Cardiac fibroblast (primary cell): ENCODE measurements at places on chromosomes 3 and 15.

DNA sequence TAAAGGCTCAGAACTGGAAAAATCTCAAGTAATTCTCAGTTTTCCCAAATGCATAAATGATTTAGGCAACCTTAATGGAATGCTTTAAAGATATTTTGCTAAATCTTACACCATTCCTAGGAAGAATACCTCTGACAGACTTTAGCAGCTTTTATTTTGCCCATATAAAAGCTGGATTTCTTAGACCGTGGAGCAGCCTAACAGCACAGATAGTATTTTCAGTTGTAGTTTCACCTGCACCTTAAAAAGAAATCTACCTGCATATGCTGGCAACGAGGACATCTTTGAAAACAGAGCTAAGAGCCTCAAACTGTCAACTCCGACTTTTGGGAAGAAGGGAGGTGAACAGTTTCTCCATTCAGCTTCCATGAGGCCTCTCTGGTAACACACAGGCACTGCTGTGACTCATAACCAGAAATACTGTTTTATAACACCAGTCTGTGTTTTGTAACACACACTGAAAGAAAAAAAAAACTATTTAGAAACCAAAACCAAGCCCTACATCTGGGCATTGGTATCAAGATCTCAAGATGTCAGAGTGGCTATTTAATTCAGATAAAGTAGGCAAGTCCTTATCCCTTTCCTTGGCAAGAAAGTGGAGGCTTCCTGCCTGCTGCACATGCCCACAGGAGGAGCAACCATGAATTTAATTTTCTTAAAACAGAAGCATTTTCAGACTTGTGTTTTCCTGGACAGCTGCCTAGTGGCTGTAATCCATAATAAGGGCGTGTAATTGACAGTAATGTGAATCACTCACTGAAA, 181.5 kb upstream of the ICE2 start:
- DNase-seq = peak; percentile 85

DNA sequence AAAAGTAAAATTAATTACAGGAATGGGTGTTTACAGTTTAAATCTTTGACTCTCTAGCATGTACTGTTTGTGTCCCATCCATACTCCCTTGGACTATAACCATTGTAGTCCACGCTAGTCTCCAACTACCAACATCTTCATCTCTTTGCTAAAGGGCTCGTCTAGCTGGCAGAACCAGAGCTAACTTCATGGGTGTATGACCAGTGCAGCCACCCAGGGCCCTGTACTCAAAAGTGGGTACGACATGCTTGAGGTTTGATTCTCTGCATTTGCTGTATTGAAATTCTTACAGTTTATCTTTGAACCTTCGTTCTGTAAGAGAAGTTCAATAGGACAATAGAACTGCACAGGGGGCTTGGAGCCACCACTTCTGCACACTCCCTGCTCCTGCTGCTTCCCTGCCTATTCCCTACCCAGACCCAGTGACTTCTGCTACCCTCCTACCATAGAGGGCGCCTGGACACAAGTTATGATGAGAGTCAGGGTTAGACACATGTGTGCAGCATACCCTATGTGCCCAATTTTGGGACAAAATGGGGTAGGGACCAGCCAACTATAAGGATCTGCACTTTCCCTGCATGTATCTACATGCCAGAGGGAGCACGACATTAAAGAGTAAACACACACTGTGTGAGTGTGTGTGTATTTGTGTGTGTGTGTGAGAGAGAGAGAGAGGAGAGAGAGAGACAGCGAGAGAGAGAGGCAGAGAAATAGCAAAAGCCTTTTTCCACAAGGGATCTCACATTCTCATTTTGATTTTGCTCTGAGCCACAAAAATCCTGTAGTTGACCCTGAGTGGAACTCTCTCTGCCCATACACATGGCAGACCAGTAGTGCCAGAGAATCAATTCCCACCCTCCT, 59.0 kb upstream of the NECTIN3 start:
- peak; percentile 5 for DNase-seq

- DNase-seq = no peak
Measured at GRCh38 chr15:90375071-90375470, 13.0 kb upstream of the IQGAP1 start.

GRCh38 chr3:65996589-65996988, 42.1 kb downstream of the MAGI1 start:
- DNase-seq = peak; percentile 70

DNA sequence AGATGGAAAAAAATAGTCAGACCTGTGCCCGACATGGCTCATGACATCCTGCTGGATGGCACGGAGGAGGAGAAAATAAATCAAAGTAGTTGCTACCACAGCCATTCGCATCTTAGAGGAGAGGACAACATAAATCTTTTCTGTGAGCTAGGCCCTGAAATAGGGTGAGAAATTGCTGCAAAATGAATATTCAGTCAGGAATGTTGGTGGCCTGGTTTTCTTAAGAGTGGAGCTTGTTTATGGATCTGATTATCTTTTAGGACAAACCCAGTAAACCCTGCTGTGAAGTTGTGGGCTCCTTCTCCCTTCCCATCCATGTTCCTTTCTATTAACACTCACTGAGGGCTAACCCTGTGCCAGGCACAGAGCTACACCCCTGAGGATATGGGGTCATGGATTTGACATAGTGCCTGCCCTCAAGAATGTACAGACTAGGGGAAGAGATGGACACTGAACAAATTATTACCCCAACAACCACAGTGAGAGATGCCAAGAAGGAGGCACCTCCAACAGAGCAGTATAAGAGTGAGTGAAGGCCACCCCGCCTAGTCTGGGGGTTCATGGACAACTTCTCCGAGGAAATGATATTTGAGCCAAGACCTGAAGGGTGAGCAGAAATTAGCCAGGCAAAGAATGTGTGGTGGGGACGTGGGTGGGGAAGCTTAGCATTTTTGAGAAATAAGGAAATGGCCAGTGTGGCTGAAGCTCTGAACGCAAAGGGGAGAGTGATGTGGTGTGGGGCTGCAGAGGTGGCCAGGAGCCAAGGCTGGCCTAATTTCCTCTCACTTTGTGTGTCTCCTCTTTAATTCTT, 68.9 kb upstream of the ARL8B start:
- peak; percentile 49 for DNase-seq

GRCh38 chr15:81176291-81176893, 20.3 kb upstream of the IL16 start:
- DNase-seq = no peak

GRCh38 chr3:180116203-180116602, 79.5 kb upstream of the PEX5L start:
- DNase-seq = no peak

DNA sequence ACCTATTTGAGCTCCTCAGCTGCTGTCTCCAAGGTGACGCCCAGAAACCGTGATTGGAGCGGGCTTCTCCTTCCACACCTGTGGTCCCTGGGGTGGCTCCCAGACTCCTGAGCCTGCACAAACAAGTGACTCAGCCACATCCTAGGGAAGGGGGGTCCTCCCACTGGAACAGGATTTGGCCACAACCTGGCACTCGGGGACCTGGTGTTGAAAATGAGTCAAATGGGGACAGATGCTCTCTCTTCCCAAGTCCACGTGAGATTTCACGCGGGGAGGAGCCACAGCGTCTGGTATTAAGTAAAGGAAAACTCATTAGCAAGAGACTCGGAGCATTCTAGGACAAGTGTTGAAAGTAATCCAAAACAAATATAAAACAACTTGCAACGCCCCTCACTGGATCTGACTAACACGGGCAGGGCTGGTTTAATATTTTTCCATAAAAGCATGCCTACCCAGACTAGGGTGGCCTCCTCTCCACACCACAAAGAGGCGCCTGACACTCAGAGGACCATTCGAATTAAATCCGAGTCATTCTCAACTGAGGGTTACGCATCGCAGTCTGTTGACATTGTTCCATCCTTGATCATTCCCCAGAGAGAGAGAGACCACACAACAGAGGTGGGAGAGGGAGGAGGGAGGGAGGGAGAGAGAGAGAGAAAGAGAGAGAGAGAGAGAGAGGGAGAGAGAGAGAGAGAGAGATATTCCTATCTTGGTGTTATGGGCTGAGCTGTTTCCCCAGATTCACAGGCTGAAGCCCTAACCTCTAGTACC, 74.4 kb downstream of the MGLL start:
- peak; percentile 98 for DNase-seq

- no peak for DNase-seq
Measured at GRCh38 chr15:98722645-98723044, 74.3 kb downstream of the IGF1R start.

DNA sequence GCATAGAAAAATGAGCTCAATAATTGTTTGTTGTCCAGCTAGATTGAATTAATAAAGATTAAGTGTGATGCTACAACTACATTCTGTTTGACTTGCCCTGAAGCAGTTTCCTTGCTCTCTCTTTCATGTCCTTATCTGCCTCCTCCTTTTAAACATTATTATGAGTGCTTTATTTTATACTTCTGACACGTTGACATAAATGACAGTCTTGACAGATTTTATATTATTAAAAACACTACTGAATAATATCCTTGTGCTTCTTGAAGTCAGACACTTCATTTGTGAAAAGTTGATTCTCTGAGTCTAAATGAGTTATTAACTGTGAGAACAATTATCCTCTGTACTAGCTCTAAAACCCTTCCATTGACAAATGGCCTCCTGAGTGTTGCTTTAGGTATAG, 58.2 kb downstream of the PLCL2 start:
- DNase-seq = no peak

DNA sequence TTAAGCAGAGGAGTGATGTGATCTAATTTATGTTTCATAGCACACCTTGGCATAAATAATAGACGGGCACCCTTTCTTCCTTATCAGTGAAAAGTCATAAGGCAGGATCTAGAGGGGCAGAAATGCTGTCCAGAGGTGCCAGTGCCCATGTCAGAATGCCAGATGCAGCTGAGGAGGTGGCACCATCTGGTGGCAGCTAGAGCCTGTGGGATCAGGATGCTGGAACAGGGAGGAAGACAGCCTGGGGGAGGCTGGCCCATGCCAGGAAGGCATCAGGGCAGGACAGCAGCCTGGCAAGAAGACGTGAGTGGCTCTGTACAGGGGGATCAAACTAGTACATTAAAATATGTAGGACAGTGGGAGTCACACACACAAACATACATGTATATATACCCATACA, 16.5 kb downstream of the MYH15 start:
- peak; percentile 8 for DNase-seq

- no peak for DNase-seq
Measured at GRCh38 chr3:181329024-181329423, 339.5 kb upstream of the DNAJC19 start.

- peak; percentile 72 for DNase-seq
Measured at GRCh38 chr15:83871808-83872559, 218.1 kb downstream of the ADAMTSL3 start.

DNA sequence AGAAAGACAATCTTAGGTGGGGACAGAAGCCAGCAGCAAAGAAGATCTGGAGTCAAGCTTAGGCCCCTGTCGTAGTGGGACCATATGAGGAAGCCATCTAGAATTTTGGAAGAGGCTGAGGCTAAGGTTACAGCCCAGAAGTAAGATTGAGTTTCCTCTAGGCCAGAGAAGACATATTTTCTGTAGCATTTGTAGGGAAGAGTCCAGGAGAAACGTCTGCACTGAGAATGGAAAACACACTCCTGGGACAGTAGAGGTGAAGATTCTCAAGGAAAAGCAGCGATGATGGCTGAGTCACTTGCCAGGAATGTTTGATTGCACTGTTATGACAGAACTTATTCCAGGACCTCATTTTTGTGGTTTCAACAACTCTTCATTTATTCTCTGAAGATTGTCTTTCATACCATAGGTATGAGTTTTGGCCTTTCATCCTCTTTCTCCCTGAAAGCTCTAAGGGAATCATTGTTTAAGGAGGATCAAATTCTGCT, 107.2 kb downstream of the GTPBP8 start:
- peak; percentile 47 for DNase-seq

DNA sequence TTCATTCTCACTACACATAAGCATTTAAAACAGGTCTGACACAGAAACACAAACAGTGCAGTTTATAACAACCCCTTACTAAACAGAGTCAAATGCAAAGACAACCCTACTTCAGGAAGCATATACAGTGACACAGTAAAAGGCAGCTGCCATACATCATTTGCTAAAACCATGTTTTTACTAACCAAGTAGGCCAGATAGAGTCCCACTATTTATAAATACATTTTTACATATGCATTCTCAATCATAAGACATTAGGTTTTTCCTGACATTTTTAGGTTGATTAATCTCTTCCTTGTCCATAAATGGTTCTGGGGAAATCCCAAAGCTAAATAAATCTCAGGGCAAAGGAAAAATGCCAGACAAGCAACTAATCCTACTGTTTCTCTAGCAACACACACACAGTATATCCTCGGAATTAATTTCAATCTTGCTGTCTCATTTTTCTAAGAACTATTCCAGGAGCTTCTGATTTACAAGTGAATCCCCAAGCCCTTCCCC, 39.0 kb downstream of the CHAC1 start:
- peak; percentile 16 for DNase-seq

DNA sequence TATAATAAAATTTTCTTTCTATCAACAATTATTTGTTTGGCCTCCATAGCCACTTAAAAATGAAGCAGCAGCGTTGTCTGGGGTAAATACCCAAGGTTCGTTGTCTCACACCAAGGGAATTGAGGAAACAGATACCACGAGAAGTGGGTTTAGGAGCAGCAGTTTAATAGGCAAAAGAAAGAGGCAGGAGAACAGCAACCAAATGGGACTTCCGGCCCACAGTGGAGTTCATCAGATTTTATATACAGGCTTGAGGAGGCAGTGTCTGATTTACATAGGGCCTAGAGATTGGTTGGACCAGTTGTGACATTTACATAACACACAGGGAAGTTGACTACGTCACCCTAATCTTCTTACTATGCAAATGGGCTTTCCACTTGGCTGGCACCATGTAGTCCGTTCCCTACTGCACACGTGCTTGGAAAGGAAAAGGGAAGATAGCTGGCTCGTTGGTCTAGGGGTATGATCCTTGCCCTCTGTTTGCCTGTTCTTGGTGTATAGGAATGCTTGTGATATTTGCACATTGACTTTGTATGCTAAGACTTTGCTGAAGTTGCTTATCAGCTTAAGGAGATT, 61.5 kb upstream of the SETMAR start:
- DNase-seq = no peak

- no peak for DNase-seq
Measured at GRCh38 chr3:105417525-105418289, 51.0 kb downstream of the ALCAM start.

DNA sequence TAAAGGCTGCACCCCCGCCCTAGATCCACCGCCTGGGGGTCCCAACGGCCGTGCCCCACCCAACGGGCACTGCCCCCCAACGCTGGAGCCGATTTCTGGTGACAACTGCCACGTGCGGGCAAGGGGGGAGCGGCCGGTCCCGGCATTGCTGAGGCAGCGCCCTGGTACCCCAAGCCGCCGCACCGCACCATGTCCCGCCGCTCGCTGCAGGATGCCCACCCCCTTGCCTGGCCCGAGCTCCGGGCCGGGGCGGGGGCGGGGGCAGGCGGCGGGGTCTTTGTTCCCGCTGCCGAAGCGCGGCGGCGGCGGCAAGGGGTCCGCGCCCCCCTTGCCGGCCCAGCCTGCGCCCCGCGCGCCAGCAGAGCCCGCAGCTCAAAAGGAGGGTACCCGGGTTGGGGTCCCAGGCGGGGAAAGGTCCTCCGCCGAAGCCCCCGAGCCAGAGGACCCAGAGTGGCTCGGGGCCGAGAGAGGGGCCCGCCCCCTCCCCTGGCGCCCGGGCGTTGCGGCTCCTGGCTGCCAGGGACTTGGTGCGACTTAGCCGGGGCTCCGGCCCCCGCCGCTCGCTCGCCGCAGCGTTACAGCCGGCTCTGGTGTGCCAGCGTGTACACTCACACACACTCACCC, 678 bp downstream of the SEMA7A start:
- DNase-seq = no peak

- peak; percentile 14 for DNase-seq
Measured at GRCh38 chr3:60948488-60948887, 302.8 kb downstream of the FHIT start.
